ENCODE measurements at places on chromosomes 6 and 20. TPM values are rescaled to one million over a fixed set of nuclear protein-coding genes. Genes with fewer than 3 reads are reported as not detected.

FERMT1 gene
- total RNA-seq = 13.4 TPM

RIPOR2 gene
- total RNA-seq = not detected

ZNF334 gene
- not detected for total RNA-seq

SNX14 gene
- 32.8 TPM for total RNA-seq

TBXT gene
- not detected for total RNA-seq

SLC35D3 gene
- total RNA-seq = not detected
